NCI-H524 (cell line): ENCODE measurements at places on chromosomes 3 and 15.

- DNase-seq: no peak
These were observed 8.0 kb downstream of the FAM174B start for GRCh38 chr15:92647467-92648163.

DNA sequence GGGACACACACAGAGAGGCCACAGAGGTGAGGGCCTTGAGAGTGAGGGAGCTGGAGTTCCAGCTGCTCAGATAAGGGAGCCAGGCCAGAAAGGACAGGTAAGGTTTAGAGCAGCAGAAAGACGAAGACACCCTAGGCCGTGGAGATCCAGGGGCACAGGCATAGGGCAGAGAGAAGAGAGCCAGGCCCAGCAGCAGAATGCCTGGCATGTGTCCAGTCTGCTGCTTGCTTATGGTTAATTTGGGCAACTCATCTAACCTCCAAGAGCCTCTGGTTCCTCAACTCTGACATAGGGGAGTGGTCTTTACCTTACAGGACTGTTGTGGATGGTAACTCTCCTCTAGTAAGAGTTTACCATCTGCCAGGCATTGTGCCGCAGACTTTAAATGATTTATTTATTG lies 35.9 kb downstream of the STARD5 start:
- DNase-seq: no peak

DNA sequence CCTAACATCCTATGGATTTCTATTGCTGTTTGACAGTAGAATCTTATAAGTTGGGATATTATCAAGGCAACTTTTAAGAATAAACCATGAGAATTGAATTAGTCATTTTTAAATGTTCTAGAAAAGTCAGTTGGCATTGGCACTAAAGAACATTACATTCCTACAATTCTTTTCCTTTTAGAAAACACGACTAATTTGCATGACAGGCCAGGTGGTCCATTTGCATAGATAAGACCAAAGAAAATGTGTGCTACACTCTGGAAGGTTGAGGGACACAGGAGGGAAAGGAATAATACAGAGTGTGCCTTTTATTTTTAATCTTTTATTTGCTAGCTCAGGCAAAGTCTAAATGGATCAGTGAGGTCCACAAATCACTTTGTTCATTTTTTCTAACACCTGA lies 962.3 kb downstream of the EPHA3 start:
- DNase-seq: no peak

- no peak for DNase-seq
These were observed 42.9 kb downstream of the RPN1 start for GRCh38 chr3:128607710-128608048.

DNA sequence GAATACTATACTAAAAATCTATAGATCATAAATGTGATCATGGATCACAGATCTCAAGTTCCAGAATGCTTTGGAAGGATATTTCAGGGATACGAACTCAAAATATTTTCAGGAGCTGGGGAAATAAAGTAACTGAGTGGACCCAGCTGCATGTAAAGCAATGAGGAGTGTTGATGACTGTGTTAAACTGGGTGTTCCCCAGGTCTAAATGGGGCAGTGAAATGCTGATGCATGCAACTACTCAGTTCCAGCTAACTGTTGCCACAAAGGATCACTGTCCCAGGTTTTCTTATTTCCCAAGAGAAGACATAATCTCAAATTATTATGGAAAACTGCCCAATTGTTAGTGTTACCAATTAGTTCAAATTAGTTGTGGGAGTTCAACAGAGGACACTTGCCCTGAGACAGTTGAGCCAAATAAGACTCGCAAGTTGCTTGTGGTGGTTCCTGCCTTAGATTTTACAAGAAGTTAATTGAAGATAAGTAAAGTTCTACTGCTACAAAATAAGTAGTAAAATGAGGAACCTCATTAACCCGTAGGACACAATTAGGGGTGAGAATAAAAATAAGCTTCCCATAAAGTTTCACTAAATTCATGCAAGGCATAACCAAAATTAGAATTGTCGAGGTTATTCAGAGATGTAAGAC lies 66.3 kb upstream of the IL12A start:
- no peak for DNase-seq

DNA sequence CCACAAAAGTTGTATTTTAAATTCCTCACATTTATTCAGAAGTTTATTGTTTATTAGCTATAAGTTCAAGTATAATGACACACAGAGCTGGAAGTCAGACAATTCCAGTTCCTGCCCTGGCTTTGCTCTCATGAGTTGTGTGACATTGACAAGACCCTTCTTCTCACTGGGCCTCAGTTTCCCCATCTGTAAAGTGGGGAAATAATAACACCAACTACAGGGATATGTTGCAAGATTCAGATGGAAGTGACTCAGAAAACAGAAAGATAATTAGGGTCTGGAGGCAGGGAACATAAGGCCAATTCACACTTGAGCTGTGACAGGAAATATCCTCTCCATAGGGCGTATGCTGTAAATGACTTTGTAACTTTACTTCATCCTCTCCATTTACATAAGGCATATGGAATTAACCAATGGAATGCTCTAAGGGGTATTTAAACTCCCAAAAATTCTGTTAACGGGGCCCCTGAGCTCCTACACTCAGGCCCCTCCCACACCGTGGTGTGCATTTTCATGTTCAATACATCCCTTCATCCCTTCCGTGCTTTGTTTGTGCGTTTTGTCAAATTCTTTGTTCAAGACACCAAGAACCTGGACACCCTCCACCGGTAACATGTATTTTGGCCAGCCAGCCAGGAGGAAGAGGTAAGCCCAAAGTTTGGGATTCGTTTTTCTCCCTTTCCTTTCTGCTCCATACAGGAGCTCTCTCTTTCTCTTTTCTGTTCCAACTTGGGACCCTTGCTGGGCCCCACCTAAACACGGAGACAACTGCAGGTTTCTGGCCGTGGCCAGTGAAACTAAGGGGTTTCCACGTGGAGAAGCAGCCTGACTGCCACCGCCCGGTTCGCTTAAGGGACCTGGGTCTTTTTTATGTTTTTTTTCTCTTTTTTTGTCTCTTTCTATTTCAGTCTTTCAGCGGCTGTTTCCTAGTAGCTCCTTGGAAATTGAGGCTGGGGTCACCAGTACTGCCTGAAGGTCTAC lies 16.9 kb downstream of the CYP11A1 start:
- DNase-seq: no peak
